ENCODE measurements at places on chromosomes 11 and 22.

GRCh38 chr11:71246559-71246958 is 5.8 kb downstream of the SHANK2 start:
- H3K27me3 ChIP-seq = no peaks in the 10 kb centered on the region
- no peaks in the 10 kb centered on the region for H3K36me3 ChIP-seq
- H3K4me1 ChIP-seq = no peaks in the 10 kb centered on the region
- no peak overlapping the region for H3K4me3 ChIP-seq

- no peaks in the 10 kb centered on the region for H3K4me1 ChIP-seq
- no peak overlapping the region for H3K27ac ChIP-seq
- no peaks in the 10 kb centered on the region for H3K36me3 ChIP-seq
- H3K27me3 ChIP-seq = no peaks in the 10 kb centered on the region
Measured at GRCh38 chr11:70524096-70524922, 126.0 kb downstream of the CTTN start.

DNA sequence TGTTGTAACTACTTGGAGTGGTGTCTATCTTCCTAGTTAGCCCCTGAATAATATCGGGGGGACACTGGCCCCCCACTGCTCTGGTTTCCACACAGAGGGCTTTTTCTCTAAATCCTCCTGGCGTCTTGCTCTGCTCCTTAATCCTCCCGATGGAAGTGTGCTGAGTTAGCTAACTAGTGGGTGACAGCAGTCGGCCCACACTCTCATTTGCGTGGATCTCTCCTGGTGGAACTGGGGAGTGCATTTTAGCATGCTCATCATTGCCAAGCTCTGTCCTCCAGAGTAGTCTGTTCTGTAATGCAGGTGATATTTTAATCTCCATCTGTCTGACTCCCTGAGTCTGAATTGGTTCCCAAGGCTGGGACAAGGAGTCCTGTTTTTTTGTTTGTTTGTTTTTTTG is 46.1 kb upstream of the RASSF10 start:
- H3K27ac ChIP-seq = no peak overlapping the region
- H3K4me3 ChIP-seq = no peak overlapping the region
- H3K36me3 ChIP-seq = no peaks in the 10 kb centered on the region
- H3K27me3 ChIP-seq = no peaks in the 10 kb centered on the region

DNA sequence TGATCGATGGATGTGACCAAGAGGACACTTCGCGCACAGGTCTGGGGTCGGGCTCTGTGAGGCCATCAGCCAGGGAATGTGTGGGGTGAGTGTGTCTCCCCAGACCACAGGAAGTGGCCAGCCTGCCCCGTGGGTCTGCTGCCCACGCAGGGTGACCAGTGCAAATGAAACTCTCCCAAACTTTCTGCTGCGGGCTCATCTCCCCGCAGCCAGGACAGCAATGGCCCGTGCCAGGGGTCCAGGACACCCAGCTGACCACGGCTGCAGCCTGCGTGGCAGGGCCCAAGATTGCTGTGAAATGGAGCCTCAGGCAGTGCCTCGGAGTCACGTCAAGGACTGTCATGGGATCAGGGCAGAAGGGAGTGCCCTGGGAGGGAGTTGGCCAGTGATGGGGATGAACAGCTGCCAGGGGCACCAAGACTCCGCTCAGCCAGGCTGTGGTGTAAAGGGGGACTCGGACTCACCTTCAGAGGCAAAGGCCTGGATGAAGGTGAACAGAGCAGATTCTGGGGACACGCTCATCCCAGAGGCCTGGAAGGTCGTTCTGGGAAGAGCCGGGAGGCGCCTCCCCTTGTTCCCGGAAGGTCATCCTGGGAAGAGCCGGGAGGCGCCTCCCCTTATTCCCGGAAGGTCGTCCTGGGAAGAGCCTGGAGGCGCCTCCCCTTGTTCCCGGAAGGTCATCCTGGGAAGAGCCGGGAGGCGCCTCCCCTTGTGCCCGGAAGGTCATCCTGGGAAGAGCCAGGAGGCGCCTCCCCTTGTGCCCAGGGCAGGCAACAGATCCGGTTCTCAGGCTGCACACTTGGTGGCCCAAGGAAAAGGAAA is 252.6 kb downstream of the BRD1 start:
- H3K36me3 ChIP-seq = no peaks in the 10 kb centered on the region
- peak overlapping the region; percentile 57 for H3K27ac ChIP-seq
- no peaks in the 10 kb centered on the region for H3K4me1 ChIP-seq
- DNase-seq = no peak

DNA sequence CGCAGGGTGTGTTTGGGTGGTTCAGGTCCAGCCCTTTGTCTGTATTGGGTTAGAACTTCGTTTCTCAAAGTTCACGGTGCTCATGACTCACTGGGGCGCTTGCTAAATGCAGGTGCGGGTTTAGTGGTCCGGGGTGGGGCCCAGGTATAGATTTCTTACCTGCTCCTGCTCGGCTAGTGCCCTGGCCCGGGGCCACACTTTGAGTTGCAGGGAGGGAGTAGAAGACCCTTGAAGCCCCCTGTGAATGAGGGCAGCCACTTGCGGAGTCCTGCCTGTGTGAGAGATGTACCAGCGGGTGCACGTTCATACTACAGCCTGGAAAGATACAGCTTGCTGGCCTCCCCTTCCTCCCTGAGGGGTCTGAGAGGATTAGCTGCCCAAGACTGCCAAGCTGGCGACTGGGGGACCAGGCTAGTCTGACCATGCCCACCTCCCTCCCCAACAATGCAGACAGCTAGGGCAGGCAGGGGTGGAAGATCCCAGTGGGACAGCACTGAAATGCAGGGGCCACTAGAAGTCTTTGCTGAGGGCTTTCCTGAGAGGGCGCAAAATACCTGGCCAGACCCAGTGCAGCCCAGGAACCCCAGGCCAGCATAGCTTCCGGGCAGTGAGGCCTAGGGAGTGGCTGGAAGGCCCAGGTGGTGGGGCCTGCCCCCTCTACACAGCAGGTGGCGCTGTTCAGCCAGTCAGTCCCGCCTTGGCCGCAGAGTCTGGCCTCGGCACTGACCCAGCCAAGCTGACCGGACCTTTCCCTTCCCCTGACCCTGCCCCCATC is 5.1 kb upstream of the MYRF start:
- no peaks in the 10 kb centered on the region for H3K27me3 ChIP-seq
- peaks cover 4% of the 10 kb centered on the region for H3K36me3 ChIP-seq
- no peak overlapping the region for H3K27ac ChIP-seq

DNA sequence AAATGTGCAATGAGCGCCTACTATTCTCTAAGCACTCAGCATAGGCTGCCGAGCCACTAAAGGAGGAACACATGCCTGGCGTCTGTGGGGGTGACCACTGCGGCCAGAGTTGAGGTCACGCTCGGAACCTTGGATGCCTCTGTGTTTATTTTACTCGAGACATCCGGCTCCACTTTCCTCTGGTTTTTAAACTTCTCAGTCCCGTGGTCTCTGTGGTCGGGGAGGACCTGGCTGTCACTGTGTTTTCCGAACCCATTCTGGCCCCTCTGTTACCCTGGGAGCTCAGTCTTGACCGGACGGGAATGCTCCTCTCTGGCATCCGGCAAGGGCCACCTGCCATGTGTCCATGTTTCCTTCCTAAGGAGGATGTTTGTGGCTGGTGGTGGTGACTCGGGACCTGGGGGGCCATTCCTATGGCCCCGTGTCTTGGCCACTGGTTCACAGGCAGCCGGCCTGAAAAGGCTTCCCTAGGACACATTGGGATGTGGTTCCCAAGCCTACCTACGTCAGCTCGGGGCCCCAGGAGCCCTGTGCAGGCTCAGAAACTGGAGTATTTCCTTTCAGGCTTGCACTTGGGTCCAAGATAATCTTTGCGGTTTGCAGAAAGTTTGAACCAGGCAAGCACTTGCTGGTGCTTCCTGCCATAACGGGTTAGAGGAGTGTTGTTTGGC is 46.7 kb upstream of the PARVG start:
- H3K4me1 ChIP-seq = no peaks in the 10 kb centered on the region
- DNase-seq = peak; percentile 14
- H3K27me3 ChIP-seq = no peaks in the 10 kb centered on the region
- no peak overlapping the region for H3K27ac ChIP-seq

DNA sequence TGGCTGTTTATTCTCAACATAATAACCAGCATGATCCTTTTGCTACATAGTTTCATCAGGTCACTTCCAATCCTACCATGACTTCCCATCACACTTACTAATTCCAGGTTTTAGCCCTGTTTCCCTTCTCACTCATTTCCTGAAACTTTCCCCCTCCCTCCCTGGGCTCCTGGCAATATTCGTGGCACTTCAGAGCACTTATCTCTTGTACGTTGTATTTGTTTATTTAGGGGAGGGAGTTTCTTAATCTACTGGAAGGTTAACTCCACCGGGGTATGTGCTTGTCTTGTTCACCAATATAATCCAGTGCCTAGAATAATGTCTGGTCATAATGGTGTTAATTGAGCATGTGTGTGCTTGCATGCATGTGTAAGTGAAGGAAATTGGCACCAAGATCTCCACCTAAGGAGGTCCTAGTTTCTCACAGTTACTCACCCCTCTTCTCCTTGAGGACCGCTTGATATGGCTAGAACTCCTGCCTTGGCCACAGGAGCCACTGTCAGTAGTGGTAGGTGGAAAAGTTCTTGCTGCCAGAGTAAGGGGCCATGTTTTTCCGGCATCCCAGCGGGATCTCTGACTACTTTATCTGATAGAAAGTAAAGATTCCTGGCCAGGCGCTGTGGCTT is 11.7 kb downstream of the EIF3L start:
- H3K36me3 ChIP-seq = peaks cover 73% of the 10 kb centered on the region
- H3K27me3 ChIP-seq = no peaks in the 10 kb centered on the region
- H3K27ac ChIP-seq = no peak overlapping the region
- no peak overlapping the region for H3K4me3 ChIP-seq
- peak; percentile 10 for DNase-seq

DNA sequence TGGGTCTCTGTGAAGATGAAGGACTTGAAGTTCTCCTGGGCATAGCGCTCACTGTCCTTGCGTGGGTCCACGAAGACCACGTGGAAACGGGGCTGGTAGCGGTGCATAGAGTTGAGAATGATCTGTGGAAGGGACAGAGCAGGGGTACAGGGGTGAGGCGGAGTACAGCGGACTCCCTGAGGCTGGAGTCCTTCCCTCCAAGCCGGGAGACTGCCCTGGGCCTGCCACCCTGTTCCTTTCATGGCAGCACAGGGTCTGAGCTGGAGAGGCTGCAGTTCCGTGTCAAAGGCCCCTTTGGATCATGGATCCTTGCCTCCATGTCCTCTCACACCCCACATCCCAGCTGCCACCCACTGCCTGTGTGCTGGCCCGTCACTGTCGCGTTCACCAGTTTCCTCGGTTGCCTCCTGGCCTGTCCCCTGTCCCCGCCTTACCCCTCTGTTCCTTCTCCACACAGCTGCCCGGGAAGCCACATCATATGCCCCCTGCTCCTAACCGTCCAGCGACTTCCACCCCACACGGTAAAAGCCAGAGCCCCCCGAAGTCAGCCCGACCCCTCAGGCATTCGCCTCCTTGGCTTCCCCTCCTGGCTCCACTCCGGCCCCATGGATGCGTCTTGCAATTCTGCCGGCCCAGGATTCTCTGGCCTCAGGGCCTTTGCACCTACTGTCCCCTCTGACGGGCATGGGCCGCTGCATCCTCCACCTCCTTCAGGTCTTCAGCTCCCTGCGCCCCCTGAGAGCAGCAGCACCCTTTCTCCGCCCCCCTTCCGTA is 3.4 kb upstream of the NUDT8 start:
- H3K4me3 ChIP-seq = peak overlapping the region; percentile 0
- no peak for DNase-seq
- H3K4me1 ChIP-seq = peaks cover 11% of the 10 kb centered on the region
- H3K36me3 ChIP-seq = no peaks in the 10 kb centered on the region

GRCh38 chr11:68374531-68374930 is 62.1 kb downstream of the LRP5 start:
- no peak for DNase-seq
- H3K36me3 ChIP-seq = no peaks in the 10 kb centered on the region
- peaks cover 40% of the 10 kb centered on the region for H3K4me1 ChIP-seq
- H3K27me3 ChIP-seq = no peaks in the 10 kb centered on the region
- H3K4me3 ChIP-seq = no peak overlapping the region
- peak overlapping the region; percentile 78 for H3K27ac ChIP-seq

- DNase-seq = no peak
- no peaks in the 10 kb centered on the region for H3K4me1 ChIP-seq
- H3K27ac ChIP-seq = no peak overlapping the region
- H3K36me3 ChIP-seq = no peaks in the 10 kb centered on the region
Measured at GRCh38 chr11:86091566-86091965, 22.7 kb upstream of the PICALM start.

DNA sequence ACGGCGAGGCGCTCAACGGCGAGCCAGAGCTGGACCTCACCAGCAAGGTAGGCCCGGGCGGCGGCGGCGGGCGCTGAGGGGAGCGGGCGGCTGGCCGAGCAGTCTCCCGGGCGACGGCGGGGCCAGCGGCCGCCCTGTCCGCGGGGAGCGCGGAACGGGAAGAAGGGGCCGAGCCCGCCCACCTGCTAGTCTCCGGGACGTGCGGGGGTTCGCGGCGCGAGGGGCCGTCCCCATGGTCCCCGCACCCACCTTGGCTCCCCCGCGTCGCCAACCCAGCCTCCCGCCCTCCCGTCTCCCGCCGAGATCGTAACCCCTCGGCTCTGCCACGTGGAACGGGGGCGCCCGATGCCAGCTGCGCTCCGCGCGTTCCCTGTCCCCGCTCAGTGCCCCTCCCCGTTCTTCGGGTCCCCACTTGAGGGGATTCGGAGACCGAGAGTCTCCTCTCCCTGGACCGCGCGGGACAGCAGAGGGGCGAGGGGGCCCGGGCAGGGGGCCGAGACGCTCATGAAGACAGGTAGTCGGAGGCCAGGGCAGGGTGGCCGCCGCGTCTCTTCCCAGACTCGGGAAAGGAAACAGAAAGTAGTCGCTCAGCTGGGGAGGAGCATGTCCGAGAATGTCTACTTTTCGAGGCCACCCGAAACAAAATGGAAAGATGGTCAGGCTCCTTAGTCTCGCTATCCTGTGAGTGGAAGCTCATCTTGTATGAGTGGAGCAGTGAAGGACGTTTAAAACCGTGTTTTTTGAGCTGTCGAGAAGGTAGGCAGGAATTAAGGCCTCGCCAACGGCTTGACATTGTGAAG is 557 bp downstream of the GTPBP1 start:
- peak; percentile 66 for DNase-seq
- H3K27ac ChIP-seq = peak overlapping the region; percentile 95
- H3K27me3 ChIP-seq = no peaks in the 10 kb centered on the region
- H3K4me1 ChIP-seq = peaks cover 12% of the 10 kb centered on the region
- peak overlapping the region; percentile 96 for H3K4me3 ChIP-seq
- peaks cover 5% of the 10 kb centered on the region for H3K36me3 ChIP-seq

- no peak overlapping the region for H3K4me3 ChIP-seq
- no peak overlapping the region for H3K27ac ChIP-seq
- no peaks in the 10 kb centered on the region for H3K36me3 ChIP-seq
- H3K4me1 ChIP-seq = peaks cover 3% of the 10 kb centered on the region
Measured at GRCh38 chr11:69841859-69842698, 22.9 kb upstream of the FGF3 start.

DNA sequence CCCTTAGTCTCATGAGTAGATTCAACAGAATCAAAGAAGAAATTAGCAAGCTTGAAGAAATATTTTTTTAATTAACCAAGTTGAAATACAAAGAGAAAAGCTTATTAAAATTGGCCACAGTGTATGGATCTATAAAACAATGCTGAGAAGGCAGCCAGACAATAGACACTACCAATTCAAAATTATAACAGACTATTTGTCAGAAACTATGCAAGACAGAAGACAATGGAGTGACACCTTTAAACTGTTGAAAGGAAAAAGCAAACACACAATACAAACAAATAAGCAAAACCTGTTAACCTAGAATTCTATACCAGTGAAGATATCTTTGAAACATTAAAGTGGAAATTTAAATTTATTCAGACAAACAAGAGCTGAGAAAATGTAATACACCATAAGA is 225.4 kb downstream of the CASP12 start:
- H3K4me1 ChIP-seq = no peaks in the 10 kb centered on the region
- H3K27me3 ChIP-seq = no peaks in the 10 kb centered on the region
- no peak overlapping the region for H3K4me3 ChIP-seq
- no peak for DNase-seq

- H3K4me1 ChIP-seq = no peaks in the 10 kb centered on the region
- H3K27me3 ChIP-seq = peaks cover 3% of the 10 kb centered on the region
- no peak for DNase-seq
Measured at GRCh38 chr22:49294656-49295464, 532.8 kb downstream of the BRD1 start.
